ENCODE measurements at places on chromosomes 3 and 15.

- DNase-seq, result no peak
Measured at GRCh38 chr15:90820481-90820880, 47.9 kb upstream of the FURIN start.

DNA sequence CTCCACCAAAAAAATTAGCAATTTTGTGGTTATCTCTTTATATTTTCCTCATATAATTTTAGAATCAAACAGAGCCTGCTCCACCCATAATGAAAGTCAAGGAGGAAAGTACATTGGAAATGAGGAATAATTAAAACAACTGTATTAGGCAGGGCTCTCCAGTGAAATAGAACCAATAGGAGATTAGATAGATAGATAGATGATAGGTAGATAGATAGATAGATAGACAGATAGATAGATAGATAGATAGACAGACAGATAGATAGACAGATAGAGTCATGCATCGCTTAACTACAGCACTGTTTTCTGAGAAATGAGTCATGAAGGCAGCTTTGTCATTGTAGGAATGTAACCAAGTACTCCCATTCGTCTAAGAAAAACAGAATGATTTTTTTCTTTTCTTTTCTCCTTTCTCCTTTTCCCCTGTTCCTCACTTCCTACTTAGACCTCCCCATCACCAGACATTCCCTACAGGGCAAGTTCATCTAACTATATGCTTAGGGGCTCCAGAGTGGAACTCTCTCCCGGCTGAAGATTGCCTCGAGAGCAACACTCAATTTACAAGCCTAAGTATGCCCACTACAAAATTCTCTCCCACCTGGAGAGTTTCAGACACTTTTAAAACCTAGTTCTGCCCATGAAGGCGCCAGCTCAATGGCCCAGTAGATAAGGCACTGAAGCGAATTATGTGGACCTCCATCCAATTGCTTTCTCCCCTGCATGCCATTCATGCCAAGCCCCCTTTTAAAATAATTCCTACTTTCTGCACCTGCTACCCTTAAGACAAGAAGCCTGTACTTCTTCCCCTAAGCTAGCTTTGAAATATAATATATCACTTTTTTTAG lies 53.3 kb upstream of the LIPC start:
- no peak for DNase-seq

DNA sequence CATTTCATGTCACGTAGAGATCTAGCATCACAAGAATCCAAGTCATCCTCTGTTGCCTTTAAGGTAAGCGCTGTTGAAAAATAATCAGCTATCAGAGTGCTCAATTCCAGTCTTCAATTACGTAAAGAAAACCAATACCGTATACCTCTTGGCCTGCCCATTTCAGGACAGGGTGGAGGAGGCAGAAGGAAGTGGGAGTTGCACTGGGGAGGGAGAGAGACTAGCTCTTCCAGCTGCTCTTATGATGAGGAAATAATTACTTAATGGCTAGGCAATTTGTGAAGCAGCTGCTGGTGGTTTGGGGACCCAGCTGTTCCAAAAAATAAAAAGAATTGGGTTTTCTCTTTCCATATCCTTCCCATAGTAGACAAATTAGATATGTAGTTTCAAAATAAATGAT lies 365.8 kb upstream of the MCTP2 start:
- no peak for DNase-seq

DNA sequence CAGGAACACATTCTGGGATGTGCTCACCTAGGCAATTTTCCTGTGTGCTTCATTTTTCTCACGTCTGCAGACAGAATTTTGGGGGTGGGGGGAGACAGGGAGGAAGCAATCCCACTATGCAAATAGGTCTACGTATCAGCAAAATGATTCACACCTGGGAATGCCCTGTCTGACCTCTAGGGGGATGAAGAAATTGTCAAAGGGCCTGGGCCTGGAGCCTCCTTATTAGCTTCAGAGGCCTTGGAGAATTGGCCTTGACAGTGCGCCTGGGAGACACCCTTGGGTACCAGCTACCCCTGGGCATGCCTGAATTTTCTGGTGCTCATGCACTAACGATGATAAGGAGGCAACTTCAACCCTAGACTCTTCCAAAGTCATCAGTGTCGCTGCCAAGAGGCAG lies 207.5 kb downstream of the CADPS start:
- DNase-seq, result no peak

DNA sequence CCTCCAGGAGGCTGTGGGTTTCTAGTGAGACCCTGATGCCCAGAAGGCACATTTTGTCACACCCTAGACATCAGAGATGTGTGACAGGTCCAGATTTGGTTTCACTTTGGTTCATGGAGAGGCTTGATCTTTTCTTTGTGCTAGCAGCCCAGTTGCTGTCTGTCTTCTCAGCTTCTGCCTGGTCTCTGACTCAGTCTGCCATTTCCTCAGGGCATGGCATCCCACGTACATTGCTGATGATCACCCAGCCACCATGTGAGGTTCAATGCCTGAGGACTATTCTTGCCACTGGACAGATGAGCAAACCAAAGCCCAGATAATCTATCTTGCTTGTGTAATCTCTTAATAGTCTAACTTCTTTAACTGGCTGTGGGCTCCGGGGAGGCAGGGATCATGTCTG lies 144.9 kb upstream of the MRPS22 start:
- DNase-seq, result no peak

GRCh38 chr15:90677807-90678790 lies 39.0 kb upstream of the BLM start:
- DNase-seq, result no peak

GRCh38 chr3:49386056-49386756 lies 25.6 kb downstream of the RHOA start:
- DNase-seq, result no peak

DNA sequence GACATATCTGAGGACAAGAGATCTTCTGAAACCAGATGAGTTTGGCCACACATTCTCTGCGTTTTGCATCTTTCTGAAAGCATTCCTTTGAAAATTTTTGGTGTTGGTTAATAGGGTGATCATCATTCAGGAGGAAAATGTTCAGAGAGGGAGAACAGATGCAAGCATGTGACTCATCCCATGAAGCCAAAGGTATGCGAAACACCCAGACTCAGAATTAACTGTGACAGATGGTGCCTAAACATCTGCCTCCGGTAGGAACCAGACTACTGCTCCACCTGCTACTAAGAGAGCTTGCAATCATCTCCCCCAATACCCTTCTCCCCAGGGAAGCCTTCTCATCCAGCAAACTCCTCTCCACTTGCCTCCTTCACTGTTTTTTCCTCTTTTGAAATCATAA lies 46.2 kb downstream of the TRIM69 start:
- DNase-seq, result no peak

GRCh38 chr3:159852821-159853505 lies 135.7 kb upstream of the IL12A start:
- no peak for DNase-seq

- no peak for DNase-seq
Measured at GRCh38 chr3:22893644-22894325, 309.3 kb upstream of the UBE2E2 start.

DNA sequence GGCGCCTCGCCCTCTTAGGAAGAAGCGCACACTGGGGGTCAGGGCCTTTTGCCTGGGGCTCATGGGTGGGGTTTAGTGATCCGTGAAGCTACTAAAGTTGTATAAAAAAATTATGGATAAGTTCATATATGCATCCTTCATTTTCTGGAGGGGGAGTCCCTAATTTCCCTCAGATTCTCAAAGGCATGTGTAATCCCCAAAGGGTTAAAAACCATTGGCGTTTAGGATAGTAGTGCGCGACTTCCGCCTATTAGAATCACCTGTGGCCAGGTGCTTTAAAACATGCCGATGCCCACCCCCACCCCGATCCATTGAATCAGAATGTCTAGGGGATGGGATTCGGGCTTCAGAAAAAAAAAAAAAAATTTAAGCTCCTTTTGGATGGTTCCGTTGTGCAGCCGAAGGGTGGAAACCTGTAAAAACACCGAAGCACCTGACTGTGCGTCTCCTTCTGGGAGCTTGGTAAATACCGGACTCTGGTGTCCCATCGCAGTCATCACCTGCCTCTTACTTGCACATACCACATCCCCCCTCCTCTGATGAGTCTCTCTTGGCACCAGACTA lies 570 bp downstream of the APH1B start:
- DNase-seq, result no peak

- DNase-seq, result no peak
Measured at GRCh38 chr3:106820726-106821362, 556.4 kb upstream of the CCDC54 start.

DNA sequence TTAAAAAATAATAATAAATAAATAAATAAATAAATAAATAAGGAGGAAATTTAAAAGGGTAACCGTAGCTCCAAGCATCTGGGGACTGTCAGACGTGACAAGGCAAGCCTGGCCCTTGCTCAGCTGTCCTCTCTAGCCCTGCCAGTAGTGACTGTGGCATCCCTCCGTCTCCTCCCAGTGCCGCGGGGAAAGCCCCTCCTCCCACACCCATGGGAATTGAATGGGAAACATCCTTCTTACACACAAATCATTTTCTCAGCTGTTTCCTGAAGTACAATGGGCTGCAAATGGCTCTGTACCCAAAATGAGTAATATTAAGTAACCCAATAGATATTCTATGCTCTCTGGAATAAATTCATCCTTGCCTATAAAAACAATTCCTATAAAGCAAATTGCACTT lies 101.6 kb upstream of the RAD18 start:
- no peak for DNase-seq

GRCh38 chr3:41652931-41653330 lies 309.0 kb downstream of the ULK4 start:
- no peak for DNase-seq

GRCh38 chr3:14789221-14789620 lies 29.5 kb upstream of the FGD5 start:
- no peak for DNase-seq

DNA sequence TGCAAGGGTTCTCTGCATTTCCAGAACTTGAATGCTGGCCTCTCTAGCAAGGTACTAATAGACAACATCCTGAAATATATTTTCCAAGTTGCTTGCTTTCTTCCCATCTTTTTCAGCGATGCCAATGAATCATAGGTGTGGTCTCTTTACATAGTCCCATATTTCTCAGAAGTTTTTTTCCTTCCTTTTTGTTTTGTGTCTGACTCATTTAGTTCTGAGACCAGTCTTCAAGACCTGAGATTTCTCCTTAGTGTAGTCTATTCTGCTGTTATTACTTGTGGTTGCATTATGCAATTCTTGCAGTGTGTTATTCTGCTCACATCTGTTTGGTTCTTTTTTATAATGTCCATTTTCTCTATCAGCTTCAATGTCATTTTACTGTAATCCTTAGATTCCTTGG lies 1265.0 kb upstream of the ALCAM start:
- no peak for DNase-seq

DNA sequence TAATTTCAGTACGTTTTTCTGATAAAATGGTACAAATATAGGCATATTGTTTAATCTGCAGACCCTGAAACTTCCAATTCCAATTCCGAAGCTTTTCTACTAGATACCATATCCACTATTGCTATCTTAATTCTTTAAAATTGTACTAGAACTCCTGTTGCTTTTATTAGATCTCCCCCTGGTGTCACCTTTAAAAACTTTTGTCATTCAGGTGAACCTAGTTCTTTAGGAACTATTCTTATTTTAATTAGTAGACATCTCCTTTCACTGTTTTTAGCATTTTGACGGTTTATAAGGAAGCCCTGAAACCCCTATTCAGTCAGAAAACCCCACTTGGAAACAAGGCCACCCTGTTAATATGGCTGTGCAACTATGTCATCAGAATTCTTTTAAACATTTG lies 22.3 kb downstream of the C2CD4B start:
- no peak for DNase-seq

DNA sequence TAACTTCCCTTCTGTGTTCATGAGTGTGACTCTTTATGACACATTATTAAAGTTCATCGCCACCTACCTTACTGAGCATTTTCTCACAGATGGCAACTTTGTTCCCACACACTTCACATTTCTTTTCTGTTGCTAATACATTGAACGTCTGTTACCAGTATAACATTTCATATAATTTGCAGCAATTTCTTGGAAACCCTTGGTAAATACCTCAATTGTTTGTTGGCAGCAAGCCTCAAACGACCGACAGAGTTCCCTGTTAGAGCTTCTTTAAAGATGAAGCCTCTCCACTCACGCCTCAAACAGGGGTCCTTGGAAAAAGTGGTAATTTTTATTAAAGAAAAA lies 3.2 kb upstream of the CHSY1 start:
- no peak for DNase-seq

GRCh38 chr3:126961191-126961790 lies 21.6 kb upstream of the PLXNA1 start:
- no peak for DNase-seq

- no peak for DNase-seq
Measured at GRCh38 chr3:12884790-12885582, 43.6 kb upstream of the RPL32 start.

- no peak for DNase-seq
Measured at GRCh38 chr15:75181780-75182179, 19.9 kb upstream of the C15orf39 start.

DNA sequence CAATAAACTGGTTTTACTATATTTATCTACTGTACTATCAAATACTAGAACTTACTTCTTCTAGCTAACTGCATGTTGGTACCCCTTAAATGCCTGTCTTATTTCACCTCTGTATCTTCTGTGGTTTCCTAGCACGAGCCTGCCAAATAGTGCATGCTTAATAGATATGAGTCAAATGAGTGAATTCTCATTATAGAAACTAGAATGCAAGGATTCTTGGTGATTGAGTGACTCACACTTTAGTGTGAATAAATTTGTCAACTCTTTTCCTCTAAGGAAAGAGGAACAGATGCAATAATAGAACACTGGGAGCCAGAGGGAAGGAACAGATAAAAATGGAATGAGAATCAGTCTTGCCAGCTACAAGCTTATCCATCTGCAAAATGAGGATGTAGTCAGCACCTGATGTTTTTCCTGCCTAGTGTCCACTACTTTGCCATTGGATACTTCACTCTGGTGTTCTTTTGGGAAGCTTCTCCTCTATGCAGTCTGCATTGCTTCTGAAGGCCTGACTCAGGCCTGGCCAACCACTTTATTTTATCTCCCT lies 189.1 kb upstream of the CADPS start:
- no peak for DNase-seq

DNA sequence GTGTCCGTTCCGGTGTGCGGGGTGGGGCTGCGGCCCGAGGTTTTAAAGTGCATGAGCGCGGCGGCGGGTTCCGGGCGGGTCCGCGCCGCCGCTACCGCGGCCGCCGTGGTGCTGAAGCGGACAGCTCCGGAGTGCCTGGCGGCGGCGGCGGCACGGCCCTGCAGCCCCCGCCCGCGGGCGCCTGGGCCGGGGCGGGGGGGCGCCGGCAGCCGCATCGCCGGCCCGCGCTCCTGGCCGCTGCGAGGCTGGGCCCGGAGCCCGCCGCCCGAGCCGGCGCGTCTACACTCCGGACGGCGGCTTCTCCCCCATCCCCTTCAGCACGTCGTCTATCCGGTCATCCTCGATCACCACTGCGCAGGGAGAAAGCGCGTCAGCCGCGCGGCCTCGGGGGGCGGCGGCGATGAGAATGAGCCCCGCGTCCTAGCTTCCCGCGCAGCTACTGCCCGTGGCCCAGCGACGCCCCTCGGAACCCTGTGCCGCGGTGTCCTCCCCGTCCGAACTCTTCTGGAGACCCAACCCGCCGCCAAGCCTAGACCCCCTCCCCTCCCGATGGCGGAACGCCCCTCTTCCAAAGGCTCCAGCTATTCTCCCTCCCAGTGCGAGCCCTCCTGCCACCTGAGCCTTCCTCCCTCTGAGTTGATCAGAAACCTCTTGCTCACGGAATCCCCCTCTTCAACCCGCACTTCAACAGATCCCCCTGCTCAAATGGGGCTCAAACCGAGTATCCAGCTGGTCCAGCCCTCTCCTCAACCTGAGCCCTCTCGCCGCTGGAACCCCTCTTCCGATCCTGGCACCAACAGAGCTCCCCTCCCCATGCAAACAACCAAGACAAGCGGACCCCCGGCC lies 1.3 kb downstream of the CAMK2N2 start:
- no peak for DNase-seq

GRCh38 chr3:141275973-141276372 lies 44.3 kb downstream of the PXYLP1 start:
- DNase-seq, result no peak
